ENCODE measurements at places on chromosomes 7 and 10.

- no peak for DNase-seq
Measured at GRCh38 chr10:29540016-29540415, 94.8 kb downstream of the SVIL start.

- DNase-seq = no peak
Measured at GRCh38 chr10:52198540-52198939, 115.5 kb upstream of the DKK1 start.

DNA sequence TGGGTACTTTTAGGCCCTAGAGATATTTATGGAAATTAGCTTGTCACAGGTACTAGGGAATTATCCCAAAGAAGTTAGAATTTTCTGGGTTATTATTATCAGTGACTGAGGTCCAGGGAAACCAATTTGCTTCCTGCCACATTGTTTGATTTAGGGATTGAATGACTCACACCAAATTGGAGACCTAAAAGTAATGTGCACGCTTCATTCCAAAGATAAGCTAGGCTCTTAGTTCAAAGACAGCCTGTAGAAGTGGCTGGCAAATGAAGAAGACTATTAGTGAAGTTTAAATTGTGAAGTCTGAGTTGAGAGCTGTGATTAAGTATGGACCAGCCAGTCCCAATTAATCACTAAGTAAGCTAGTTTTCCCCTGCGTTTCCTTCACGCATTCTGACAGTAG is 188.1 kb upstream of the MYO3A start:
- DNase-seq = no peak

GRCh38 chr7:24829787-24830186 is 72.5 kb upstream of the GSDME start:
- DNase-seq = no peak

DNA sequence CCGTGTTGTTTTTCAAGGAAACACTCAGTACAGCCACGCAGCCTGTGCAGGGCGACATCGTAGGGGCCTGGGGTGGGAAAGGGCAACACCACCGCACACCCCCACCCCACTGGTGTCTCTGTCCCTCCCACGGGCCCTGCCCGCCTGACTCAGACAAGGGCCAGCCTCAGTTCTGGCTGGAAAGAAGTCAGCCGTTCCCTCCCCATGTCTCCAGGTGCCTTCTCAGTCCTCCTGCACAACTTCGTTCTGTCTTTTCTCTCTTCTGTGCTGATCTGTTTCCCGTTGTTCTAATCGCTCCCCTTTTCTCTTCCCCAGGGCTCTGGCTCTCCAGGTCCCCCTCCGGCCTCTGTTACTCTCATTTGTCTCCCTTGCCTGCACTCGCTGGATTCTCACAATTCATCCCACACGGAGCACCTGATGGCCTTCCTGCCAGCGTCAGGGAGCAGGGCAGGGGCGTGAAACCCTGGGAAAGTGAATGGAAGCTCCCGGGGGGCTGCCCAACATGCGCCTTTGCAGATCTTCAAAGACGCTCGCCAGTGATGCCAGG is 97.7 kb downstream of the WDR37 start:
- DNase-seq = no peak

GRCh38 chr7:30028749-30029635 is 780 bp downstream of the PLEKHA8 start:
- no peak for DNase-seq

DNA sequence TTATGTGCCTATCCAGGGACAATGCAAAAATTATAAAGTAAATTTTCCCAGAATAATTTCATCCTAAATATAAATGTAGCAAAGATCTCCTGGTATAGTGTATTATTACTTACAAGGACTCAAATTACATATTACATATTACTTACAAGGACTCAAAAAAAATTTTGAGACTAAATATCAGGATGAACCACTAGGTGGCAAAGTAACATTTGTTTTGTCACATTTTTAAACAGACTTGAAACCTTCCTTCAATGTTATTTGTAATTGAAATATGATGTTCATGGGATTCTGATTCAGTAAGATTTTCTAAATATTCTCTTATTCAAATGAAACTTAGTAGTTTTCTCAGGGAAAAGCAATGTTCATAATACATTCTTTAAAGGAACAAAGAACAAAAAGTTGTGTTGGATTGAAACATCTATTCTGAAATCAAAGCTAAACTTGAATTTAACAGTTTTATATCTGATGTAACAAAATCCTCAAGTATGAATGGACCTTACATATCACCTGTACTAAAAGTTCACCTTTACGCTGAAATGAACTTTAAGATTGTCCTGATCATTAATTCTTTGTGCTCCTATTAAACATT is 74.3 kb upstream of the GNAI1 start:
- no peak for DNase-seq

GRCh38 chr10:97822261-97822687 is 27.4 kb upstream of the GOLGA7B start:
- DNase-seq = no peak

- DNase-seq = no peak
Measured at GRCh38 chr10:95289003-95289920, 1.5 kb downstream of the PDLIM1 start.
